ENCODE measurements at places on chromosomes 4 and X.

- DNase-seq, result no peak
These were observed 147.5 kb downstream of the FBXO8 start for GRCh38 chr4:174135936-174136406.

- DNase-seq, result peak; percentile 54
These were observed 73.2 kb upstream of the BCOR start for GRCh38 chrX:40170830-40171512.

- no peak for DNase-seq
These were observed 94.6 kb upstream of the FTHL17 start for GRCh38 chrX:31166416-31166815.

DNA sequence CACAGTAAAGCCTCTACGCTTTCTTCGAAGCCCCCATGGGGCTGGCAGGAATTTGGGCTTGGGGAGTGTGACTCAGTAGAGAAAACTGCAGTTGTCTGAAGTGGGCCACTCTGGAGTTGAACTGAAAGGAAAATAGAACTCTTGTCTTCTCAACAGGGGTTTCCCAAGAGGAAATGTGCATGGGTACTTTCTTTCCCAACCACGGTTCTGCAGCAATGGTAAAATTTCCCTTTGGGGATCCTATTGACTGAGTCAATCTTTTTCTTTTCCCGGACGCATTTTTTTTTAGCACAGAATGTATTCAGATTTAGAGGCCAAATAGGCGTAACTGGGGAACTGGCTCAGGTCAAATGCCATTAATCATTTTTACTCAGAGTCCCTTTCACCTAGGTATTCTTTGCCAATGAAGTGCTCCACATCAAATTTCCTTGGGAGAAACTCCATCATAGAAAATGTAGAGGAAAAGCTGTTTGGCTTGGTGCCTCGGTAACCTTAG is 269.3 kb downstream of the STIM2 start:
- no peak for DNase-seq

GRCh38 chr4:2816401-2816954 is 23.6 kb downstream of the SH3BP2 start:
- no peak for DNase-seq

GRCh38 chrX:153768311-153769157 is 4.5 kb downstream of the PLXNB3 start:
- no peak for DNase-seq

- DNase-seq, result no peak
These were observed 10.0 kb downstream of the KCNE5 start for GRCh38 chrX:109614951-109615350.

DNA sequence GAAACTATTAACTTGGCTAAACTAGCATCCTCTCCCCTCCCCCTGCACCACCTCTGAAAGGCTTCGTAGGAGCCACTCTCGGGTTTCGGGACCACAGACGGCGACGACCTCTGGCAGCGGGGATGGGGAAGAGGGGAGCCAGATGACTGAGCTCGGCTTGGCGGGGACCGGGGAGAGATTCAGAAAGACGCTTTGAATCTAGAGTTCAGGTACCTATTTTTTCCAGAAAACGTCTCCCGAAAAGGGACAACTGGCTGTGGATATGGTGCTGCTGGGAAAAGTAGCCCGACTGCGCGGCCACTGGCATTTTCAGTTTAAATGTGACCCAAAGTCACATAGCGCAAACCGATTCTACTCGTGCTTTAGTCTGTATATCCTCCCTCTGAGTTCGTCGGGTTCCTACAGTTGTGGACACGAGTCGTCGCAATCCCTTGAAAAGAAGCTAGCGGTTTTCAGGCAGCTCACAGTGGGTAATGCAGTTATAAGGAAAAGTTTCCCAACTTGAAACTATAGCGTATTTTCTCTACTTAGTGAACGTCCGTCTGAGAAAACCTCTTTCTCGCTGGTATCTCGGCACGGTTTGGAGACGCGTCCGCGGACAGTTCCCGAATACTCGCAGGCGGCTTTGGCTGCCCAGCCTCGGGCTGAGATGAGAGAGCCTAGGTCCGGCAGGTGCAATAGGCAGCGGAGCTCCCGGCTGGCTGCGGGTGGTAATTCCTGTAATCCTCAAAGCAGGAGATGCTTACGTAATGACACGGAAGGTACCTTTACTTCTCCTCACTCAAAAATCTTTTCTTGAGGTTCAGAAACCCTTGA is 1.3 kb downstream of the PARM1 start:
- DNase-seq, result no peak

GRCh38 chrX:42465821-42466220 is 312.1 kb downstream of the PPP1R2C start:
- no peak for DNase-seq

DNA sequence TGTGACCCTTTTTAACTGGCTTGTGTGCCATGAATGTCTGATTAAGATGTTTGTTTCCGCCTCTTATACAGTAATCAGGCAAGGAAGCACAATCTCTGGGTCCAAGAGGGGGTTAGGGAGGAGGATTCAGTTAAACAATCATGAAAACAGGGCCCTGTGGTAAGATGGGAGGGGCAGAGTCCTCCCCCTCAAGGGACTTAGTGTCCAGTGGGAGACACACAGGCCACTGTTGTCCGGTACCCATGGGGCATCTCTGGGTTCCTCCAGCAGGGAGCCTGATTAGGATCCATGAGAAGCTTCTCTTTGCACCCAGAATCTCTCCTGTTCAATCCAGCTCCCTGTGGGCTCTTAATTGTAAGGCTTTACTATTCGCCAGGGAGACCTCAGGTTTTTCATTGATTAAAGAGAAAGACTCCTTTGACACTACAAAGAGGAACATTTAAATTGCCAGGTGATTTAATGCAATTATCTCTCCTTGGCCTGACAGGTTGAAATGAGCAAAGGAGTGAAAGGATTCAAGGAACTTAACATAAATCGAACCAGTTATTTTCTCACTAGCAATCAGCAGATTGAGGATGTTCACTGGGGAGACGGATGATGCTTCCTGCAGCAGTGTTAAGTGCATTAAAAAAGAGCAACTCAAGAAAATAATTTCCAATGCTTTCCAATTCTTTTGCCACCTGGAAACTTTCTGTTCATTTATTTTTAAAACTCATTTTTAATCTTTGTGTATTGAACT is 225.4 kb downstream of the PTTG2 start:
- no peak for DNase-seq

GRCh38 chrX:81857192-81857591 is 655.3 kb downstream of the SH3BGRL start:
- DNase-seq, result no peak

DNA sequence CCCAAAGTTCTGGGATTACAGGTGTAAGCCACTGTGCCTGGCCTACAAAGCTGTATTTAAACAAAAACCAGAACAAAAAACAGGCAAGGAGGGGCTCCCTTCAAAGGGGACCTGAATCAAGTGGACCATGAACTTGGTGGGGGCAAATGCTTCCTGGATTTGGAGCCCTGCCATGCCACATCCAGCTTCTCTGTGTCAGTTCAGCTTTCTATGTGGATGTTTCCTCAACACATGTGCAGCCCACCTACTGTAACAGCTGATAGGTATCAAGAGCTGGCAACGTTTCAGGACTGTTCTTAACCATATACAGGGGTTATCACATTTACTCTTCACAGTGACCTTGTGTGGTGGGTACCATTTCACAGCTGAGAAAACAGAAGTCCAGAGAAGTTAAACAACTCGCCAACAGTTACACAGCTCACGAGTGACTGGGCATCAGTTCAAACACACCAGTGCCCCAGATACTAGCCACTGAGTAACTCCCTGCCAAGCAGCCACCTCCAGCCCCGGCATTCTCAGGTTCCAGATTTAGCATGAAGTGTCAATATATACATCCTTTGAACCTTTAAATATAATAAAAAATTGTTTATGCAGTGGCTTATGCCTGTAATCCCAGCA is 7.5 kb downstream of the GPR143 start:
- no peak for DNase-seq

- DNase-seq, result no peak
These were observed 41.1 kb downstream of the NELFA start for GRCh38 chr4:1967512-1968149.

GRCh38 chrX:118231464-118231863 is 114.4 kb upstream of the WDR44 start:
- DNase-seq, result no peak

GRCh38 chrX:51891821-51892551 is 1.4 kb upstream of the MAGED1 start:
- DNase-seq, result no peak

DNA sequence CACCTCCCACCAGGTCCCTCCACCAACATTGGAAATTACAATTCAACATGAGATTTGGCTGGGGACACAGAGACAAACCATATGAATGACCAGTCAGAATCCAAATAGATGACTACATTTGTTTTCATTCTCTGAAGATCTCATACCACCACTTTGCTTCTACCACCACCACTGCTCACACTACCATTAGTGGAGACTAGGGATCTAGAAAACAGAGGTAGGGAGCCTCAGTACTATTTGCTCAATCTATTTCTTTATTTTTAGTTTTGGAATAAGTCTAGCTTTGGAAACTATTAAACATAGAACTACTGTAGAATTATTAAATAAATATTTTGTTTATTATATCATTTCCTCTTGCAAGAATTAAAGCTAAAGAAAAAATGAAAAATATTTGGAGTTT is 727.9 kb downstream of the CCSER1 start:
- no peak for DNase-seq

- DNase-seq, result no peak
These were observed 598.7 kb downstream of the EPHA5 start for GRCh38 chr4:65071564-65071963.

DNA sequence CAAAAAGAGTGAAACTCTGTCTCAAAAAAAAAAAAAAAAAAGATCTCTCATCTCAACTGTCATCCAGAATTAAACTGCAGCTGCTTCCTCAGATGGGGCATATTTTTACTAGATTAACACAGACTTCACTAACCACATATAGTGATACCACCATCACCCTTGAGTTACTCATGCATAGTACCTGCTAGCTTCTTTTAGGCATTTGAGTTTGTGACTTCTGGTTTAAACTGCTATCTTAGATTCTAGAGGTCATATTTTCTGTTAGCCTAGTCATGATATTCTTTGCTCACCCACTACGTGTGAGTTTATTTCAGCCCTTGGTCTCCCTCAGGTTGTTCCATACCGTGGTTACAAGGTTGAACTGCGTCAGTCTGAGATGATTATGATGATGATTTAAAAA is 154.9 kb upstream of the BMP3 start:
- no peak for DNase-seq

GRCh38 chrX:11640089-11640488 is 25.6 kb downstream of the ARHGAP6 start:
- DNase-seq, result no peak

DNA sequence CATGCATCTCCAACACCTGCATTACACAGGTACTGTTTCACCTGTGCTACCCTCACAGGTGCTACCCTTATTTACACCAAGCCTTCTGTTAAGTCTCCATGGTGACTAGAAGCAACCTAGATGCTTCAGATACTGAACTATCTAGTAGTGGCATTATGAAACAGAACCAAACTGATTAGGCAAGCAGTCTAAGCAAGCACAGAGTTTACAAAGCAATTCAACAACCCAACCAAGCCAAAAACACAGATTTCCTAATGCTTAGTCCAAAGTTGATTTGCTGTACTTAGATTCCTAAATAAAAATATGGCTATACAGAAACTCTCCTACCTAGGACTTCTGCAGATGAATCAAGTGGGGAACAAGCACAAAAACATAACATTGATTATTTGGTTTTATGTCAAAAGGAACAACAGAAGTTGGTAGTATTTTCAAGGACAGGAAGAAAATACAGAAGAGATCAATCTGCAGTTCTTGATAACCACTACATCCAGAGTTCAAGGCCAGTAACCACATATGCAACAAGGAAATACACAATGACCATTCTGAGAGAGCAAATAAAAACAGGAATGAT is 3.2 kb downstream of the TAPT1 start:
- no peak for DNase-seq

DNA sequence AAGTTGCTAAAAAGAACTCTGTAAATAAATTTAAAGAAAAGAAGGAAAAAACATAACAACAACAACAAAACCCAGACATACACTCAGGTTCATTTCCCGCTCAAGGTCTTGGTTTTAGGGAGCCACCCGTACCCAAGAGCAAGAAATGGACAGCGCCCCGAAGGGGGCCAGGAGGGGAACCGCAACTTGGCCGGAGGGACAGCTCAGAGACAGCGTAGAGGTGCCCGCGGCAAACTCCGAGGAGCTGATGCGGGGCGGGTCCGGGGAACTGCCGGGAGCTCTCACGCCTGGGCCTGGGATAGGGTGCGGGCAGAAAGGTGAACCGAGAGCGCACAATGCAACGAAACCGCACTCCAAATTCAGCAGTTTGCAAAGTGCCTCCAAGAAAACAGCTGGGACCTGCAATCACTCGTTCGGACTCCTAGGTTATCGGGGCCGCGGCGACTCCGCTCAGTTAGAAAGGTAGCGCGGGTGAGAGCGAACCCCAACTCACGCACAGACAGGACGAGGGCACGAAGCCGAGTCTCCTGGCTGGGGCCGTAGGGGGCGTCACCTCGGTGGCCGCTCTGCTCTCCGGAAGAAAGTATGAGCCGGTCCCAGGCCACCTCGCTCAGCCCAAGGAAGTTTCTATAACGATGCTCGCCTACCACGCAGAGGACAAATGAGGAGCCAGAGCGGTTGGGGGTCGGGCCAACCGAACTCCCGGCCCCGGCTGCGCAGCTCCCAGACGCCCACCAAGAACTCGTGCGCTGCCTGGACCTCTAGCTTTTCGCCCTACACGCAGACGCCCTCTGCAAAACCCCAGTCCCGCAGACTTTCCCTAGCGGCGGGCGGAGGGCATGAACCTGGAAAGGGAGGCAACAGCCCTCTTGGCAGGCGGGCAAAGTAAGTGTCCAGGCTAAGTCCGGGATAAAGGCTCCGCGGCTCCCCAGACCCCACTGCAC is 1.4 kb downstream of the NDNF start:
- no peak for DNase-seq

GRCh38 chr4:52987392-52988056 is 125.4 kb downstream of the RASL11B start:
- no peak for DNase-seq

GRCh38 chr4:164846566-164846965 is 30.4 kb upstream of the APELA start:
- no peak for DNase-seq

DNA sequence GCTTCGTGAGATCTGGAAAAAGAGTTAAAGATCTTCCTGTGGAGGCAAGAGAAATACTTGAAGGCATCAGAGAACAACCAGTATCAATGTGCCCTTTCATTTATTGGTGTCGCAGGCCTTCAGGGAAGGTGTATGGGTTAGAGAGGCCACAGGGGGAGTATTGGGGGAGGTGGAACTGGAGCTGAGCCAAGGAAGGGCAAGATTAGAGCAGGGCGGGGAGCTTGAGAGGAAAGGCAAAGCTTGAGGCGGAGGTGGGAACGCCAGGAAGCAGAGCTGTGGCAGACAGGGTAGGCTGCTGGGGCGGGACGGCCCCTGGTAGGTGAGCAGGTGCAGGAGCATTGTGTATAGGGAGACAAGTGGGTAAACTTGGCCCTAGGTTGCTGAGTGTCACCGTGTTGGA is 329.9 kb downstream of the ARHGAP10 start:
- no peak for DNase-seq

All from K562 (cell line).